ENCODE measurements at places on chromosomes 2 and 18. TPM values are rescaled to one million over a fixed set of nuclear protein-coding genes. Genes with fewer than 3 reads are reported as not detected.

The ZNF396 gene
- total RNA-seq = 0.48 TPM

The UGT1A10 gene
- total RNA-seq = not detected

The CYTIP gene
- total RNA-seq = 1.1 TPM

The GPR55 gene
- total RNA-seq = not detected

The RESP18 gene
- total RNA-seq = not detected

The SERPINB13 gene
- total RNA-seq = not detected
